ENCODE measurements at places on chromosomes 3 and 15.

GRCh38 chr3:110487840-110488239, 583.8 kb upstream of the NECTIN3 start:
- no peak for DNase-seq

- DNase-seq = no peak
Observed at GRCh38 chr3:197795200-197795599, 4.1 kb downstream of the LRCH3 start.

GRCh38 chr3:1960506-1960905, 138.2 kb upstream of the CNTN4 start:
- no peak for DNase-seq

DNA sequence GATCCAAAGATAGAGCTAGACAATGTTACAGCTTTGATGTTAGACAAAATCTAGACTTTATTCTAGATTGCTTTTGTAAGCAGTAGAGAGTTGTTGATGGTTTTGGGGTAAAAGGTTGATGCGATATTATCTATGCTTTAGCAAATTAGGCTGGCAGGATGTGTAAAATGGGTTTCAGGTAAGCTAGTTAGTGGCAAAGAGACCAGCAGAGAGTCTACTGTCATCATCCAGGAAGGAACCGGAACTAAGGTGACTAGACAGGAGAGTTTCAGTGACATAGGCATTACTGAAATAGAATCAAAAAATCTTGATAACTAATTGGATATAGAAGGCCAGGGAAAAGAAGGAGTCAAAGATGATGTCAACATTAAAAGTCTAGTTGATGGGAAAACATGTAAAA, 11.1 kb downstream of the OR5K2 start:
- DNase-seq = no peak

DNA sequence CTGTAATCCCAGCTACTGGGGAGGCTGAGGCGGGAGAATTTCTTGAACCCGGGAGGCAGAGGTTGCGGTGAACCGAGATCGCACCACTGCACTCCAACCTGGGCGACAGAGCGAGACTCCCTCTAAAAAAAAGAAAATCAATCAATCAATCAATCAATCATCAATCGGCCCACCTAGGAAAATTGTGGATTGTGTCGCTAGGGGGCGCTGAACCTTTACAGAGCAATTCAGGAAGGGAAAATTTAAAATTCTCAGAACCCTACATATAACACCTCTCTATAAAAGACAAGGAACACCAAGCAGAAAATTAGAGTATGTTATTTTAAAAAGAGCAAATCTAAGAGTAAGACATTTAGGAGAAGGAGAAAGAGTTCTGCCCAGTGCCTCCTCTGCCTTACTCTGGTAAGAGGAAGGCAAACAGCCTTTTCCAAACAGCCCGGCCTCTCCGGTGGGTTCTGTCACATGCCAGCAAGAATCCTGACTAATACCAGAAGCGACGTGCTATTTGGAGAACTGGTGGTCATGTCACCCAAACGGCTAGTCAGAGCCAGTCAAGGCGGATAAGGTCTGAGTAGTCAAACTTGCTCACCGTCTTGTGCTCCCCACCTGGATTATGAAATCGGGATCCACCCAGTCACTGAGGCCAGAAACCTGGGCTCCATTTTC, 22.3 kb upstream of the SMCO1 start:
- no peak for DNase-seq

DNA sequence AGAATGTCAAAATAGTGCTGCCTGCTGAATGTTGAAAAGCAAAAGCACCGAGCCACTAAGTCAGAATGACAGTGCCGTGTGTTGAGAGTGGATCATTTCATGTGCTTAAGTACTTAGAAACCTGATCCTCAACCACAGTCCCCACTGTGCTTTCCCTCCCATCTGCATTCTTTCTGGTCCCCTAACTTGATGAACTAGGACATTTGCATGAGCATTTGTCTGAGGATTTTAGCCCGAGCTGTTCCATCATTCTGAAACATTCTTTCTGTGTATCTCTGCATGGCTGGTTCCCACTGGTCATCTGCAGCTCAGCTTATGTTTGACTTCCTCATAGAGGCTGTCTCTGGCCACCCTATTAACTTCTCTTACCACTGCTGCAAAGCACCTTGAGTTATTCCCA, 42.0 kb downstream of the SST start:
- DNase-seq = no peak

DNA sequence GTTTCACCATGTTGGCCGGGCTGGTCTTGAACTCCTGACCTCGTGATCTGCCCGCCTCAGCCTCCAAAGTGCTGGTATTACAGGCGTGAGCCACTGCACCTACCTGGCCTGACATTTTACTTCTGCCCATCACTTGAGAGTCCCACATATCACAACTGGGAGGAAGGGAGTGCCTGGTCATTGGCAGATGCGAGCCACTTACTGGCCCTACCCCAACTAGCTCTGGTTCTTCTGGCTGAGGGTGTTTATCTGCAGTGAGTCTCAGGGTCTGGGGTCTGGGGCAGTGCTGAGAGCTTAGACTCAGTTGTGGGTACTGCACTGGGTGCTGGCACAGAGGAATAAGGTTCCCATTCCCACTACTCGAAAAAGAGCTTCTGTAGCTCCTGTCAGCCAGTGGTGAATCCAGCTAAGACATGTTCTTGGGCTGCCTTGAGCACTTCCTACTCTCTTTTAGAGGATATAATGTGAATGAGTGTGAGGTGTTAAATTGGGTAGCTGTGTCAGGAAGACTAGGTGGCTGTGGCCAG, 30.2 kb downstream of the DAG1 start:
- DNase-seq = no peak

DNA sequence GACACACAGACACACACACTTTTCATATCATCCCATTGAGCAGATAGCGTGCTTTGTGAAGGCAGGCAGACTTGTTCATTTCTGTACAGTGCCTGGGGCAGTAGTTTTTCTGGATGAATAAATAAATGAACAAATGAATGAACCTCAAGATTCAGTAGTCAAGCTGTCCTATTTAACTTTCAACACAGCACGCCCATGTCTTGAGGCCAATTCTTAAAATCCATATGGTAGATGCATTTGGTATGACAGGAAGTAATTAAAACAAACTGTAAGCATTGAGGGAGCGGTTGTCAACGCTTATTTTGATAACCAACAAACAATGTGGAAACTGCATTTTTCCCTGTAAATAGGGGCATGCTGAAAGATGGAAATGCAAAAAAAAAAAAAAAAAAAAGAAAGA, 80.0 kb upstream of the BNC1 start:
- DNase-seq = no peak

DNA sequence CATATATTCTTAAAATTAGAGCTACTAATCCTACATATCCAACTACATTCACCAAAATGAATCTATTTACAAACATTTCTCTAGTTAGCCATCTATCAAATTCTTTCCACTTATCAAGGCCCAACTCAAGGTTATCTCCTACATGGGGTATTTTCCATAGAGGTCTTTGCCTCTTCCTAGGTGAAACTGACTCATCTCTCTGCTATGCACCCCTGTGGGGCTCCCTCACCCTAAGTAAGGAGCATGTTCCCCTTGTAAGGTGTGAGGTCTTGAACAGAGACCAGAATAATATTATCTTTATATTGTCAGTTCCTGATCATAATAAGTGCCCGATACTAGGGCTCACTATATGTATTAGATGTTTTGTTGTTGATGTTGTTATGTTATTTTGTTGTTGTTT, 74.6 kb upstream of the TSC22D2 start:
- DNase-seq = no peak

GRCh38 chr15:70127770-70128413, 30.2 kb upstream of the TLE3 start:
- DNase-seq = no peak

- no peak for DNase-seq
Observed at GRCh38 chr15:40863660-40864270, 10.3 kb downstream of the RHOV start.

DNA sequence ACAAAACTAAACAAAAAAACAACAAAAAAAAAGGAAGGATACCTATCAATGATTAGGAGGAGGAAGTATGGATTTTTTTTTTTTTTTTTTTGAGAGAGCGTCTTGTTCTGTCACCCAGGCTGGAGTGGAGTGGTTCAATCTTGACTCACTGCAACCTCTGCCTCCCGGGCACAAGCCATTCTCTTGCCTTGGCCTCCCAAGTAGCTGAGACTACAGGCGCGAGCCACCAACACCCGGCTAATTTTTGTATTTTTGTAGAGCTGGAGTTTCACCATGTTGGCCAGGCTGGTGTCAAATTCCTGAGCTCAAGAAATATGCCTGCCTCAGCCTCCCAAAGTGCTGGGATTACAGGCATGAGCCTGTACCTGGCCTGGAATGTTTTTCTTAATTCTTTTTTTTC, 195.8 kb downstream of the CBLB start:
- no peak for DNase-seq
